Small intestine (tissue), 16 donors: ENCODE measurements at places on chromosomes 16 and 17.
A peak's percentile ranks its signal among the peaks of the same experiment; 100 is the strongest.

DNA sequence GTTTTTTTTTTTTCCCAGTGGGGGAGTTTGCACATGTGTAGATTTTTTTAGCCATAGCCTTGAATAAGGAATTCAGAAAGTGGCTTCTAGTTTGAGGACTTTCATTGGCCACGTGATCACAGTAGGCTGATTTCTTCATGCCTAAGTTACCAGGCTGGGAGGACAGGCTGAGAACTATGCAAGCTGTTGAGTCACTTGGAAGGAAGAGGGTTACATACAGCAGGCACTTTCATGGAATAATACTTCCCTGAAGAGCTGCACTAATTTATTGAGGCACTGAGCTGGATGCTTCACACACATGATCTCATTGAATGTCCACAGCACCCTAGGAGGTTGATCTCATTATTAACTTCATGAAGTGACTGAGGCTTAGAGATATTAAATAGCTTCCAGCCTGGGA is 22.8 kb downstream of the PRKCB start:
- no peak for DNase-seq

GRCh38 chr16:48481211-48481610 is 96.0 kb upstream of the SIAH1 start:
- no peak for DNase-seq

DNA sequence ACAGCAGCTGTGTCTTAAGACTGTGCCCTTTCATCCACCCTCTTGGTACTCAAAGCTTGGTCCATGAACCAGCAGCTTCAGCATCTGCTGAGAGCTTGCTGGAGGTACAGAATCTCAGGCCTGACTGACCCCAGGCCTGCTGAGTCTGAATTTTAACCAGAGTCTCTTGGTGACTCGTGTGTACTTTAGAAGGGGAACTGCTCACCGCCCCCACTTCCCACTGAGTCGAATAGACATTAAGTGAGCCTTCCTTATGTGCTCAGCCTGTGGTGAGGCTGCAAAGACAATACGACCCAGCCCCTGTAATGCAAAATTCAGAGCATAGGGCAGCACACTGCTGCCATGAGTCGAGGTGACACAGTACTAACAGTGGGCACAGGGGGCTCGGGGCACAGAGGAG is 662.8 kb downstream of the WWOX start:
- DNase-seq = no peak

DNA sequence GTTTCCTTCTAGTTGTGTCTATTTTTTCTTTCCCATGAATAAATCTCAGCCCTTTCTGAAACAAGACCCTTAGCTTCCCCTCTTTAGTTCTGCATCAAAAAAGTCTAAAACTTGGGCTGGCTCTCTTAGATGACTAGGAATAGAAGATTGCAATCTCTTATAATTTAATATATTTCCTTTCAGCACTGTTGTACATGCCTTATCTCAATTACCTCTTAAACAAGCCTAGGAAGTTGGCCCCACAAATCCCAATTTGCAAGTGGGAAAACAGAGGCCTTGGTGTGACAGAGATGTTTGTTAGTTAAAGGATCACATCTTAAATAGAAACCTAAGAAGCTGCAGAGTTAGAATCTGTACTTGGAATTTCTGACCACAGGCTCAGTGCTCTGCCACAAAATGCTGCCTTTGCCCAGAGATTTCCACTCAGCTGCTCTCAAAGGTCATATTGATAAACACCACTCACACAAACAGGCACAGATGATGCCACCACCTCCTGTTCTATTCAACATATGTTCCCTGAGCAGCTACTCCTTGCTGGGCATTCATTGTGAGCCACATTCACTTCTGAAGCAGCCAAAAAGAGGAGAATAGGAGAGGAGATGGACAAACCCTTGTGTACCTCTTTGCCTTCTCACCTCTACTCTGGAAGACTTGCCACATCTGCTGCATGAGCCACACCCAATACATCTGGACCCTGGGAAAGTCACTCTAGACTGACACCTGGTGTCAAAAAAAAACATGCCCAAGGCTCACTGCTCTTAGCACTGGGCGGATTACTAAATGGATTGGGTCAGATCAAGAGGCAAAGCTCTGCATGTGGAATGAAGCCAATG is 5.5 kb downstream of the CCDC182 start:
- DNase-seq = peak; percentile 57

DNA sequence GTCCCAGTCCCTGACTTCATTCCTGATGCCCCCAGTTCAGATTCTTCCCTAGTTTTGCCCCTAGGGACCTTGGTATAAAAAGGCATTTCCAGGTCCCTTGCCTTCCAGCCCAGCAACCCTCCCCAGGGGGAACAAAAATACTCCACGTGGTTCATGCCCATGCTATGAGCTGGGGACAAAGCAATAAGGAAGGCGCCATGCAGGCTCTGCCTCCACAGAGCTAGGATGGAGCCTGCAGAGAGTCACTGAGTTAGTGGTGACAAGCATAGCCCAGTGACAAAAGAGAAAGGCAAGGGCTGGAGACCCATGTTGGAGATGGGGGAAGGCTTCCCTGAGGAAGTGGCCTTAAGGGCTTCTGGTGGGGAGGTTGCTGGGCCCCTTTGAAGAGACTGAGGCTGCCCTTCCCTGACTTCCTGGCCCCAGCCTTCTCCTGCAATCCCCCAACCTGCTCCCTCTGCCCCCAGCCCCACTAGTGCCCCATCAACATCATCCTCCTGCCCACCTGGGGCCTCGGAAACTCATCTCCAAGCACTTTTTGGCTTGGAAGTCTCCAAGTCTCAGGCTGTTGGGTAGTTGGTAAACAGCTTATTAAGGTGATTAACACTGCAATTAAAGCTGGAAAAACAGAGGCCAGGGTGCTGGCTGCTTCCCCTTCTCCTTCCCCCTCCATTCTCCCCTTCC is 9.6 kb downstream of the DLX3 start:
- DNase-seq = no peak

- DNase-seq = peak; percentile 77
Measured at GRCh38 chr16:1378804-1379303, 27.1 kb downstream of the GNPTG start.

DNA sequence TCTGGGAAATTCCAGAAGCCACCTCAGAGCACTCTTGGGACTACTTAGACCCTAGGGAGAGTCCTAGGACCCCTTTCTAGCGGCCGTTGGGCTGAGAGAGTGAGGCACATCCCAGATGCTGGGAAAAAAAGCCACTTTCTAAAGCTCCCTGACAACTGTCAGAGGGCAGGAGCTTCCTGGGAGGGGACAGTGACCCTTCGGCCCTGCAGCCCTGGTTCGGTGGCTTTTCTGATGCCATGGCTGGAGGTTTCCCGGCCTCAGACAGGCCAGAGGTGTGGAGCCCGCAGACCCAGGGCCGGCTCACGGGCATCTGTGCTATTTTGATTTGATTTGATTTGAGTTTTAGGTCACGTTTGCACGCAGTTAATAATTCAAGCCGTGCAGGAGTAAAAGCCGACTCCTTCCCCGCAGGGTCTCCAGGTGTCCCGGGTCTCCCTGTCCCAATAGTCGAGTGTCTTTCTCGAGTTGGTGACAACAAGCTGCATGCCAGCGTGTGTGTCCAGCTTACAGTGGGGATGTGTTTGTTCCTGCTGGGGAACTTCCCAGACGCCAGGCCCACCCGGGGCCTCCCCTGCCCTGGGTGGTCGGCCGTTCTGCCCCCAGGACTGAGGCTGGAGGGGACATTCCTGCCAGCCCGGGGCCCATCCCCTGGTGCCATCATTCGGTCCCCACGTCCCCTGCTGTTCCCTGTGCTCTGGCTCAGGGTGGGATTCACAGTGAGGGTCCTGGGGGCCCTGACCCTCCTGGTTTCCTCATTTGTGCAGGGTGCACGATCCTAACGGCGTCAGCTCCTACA is 1.0 kb upstream of the CBFA2T3 start:
- DNase-seq = no peak

DNA sequence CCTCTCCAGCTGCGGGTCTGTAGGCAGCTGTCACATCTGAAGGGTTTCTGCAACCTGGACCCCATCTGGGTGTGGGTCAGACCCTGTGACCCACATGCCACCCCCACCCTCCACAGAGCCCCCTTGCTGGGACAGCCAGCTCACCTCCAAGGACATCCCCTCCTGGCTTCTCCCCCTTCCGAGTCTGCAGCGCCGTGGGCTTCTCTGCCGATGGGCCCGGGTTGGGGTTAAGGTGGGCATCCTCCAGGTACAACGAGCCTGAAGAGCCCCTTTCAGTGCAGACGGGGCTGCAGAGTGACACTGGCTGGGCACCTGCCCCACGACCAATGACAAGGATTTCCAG is 28.9 kb downstream of the OR1D5 start:
- no peak for DNase-seq

DNA sequence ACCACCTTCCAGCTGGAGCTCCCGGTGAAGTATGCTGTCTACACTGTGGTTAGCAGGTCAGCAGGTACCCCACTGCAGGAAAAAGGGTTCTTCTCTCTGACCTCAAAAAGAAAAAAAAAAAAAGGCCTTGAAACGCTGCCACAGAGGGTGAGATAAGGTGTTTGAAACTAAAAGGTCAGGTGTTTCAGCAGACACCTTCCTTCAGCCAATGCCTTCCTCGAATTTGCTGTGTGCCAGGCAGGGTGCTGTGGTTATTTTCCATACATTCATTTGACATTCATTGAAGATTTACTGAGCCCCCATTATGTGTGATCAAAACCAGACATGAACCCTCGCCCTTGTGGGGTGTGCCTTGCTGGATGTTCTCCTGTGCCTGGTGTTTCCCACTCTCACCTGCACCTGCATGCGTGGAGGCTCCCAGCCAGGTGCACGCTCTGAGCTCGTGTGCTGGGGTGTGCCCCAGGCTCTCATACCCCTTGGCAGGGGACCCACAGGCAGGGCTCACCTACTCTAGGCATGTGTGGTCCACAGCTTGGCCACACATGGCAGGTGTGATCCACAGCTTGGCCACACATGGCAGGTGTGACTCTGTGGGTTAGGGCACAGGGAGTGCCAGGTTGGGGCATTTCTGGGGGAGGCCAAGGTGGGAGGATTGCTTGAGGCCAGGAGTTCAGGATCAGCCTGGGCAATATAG is 15.8 kb upstream of the ITGAD start:
- DNase-seq = no peak

GRCh38 chr16:70749681-70750601 is 51.0 kb downstream of the VAC14 start:
- DNase-seq = no peak

- DNase-seq = peak; percentile 79
Measured at GRCh38 chr16:57781741-57782606, 20.3 kb downstream of the KIFC3 start.

GRCh38 chr16:381789-382717 is at the start of gene PGAP6:
PGAP6 (minus strand) TSS chr16:381978; CDS start chr16:381821, 157 bp downstream.
- peak; percentile 70 for DNase-seq

DNA sequence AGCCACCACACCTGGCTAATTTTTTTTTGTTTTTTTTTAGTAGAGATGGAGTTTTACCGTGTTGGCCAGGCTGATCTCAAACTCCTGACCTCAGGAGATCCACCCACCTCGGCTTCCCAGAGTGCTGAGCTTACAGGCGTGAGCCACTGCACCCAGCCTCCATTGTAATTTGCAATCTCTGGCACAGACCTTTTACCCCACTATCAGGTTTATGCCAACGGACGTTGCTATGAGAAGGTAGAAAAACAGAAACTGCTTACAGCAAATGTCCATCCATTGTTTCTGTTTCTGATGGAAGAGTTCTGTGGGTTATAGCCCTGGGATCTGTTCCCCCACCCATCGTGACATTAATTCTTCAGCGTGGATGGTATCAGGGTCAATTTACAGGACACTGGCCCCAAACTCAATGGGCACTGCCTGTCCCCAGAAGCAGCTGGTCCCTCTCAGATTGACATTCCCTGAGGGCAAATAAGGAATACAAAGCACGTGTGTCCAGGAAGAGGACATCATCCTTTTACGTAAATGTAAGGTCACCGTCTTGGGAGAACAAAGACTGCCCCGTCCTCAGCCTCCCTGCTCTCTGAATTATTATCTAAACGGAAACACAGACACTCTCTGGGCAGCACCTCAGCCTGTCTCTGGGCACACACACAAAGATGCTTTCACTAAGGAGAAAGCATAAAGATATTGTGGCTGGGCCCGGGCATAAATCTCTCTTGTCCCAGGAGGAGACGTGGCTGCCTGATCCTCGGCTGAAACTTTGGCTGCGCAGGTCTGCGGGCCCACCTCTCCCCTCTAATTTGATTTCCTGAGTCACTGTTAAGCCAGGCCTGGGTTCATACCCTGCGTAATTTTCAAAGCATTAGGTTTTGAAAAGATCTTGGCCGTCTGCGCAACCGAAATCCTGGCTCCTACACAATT is 5.2 kb downstream of the KCNG4 start:
- peak; percentile 77 for DNase-seq

DNA sequence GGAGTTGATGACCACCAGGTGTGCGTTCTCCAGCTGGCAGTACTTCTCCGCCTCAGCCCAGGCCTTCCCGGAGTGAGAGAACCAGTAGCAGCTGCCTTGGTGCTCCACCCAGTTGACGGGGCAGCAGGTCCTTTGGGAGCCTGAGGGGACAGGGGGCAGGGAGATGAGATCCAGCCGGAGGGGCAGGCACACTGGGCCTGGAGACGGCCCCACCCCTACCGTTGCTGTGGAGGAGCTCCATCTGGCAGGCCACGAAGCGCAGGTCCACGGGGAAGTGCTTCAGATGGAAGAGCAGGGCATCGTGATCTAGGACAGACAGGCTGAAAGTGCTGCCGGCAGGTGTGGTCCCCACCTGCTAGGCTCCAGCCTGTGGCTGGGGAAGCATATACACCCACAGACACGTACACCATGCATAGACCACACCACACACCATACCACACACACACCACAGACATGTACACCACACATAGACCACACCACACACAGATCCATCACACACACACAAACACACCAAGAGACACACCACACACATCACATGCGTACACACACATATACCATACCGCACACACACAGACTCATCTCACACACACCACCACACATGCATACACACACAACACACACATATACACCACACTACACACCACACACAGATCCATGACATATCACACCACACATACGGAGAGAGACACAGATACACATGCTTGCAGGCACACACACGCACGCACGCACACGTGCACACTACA is 7.4 kb downstream of the ASGR2 start:
- peak; percentile 21 for DNase-seq

DNA sequence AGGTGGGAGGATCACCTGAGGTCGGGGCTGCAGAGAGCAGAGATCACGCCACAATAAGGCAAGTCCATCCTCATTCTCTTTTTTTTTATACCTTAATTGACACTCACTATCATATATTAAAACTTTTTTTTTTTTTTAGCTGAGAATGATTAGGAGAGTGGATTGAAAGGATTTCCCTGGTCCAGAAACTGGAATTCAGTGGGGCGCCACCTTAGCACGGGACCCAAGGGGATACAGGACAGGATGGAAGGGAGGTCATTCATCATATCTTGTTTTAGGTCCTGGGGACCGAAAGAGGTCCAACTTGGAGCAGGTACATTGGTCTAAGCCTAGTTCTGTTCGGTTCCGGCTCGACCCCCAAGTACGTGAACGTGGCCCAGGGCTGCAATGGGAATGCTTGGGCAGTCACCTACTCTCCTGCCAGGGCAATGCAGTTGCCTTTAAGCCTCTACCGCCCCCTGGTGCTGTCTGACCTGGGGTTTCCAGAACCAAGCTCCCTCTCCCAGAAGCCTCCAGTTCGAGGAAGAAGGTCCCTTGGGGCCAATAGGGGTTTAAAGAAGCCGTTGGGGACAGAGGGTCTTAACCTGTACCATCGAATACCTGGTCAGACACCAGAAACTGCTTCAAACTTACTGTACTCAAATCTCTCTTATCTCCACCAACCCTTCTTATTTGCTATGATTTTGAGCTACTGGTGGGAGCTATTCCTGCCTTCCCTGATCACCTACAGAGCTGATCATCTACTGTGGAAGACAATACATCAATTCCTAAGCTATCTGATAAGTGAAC is 19.9 kb upstream of the GPATCH8 start:
- DNase-seq = peak; percentile 75

- DNase-seq = no peak
Measured at GRCh38 chr17:57401556-57402488, 145.5 kb downstream of the MSI2 start.
